ENCODE measurements at places on chromosomes 7 and 10. TPM values are rescaled to one million over a fixed set of nuclear protein-coding genes. Genes with fewer than 3 reads are reported as not detected.

EXOC4 gene
- 30.8 TPM for total RNA-seq

TEX36 gene
- not detected for total RNA-seq

MRC1 gene
- total RNA-seq, result 6.3 TPM

MOSPD3 gene
- 9.2 TPM for total RNA-seq

AKR1B15 gene
- total RNA-seq, result not detected

- no peak for DNase-seq
Measured at GRCh38 chr7:7705318-7705717, 13.1 kb downstream of the RPA3 start.

DNA sequence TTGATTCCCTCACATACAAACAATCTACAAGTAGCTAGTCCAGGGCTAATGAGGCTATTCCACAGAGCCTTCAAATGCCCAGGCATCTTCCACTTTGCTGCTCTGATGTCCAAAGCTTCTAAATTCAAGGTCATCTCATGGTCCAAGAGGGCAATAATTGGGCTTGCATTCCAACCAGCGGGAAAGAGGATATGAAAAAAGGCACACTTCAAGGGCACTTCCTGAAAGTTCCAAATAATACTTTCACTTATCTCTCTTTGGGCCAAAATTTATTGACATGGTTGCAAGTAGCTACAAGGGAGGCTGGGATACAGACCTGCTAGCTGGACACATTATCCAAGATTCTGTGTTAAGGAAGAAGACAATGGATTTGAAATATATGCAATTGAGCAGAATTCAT is 25.2 kb upstream of the APBB1IP start:
- no peak for DNase-seq

DNA sequence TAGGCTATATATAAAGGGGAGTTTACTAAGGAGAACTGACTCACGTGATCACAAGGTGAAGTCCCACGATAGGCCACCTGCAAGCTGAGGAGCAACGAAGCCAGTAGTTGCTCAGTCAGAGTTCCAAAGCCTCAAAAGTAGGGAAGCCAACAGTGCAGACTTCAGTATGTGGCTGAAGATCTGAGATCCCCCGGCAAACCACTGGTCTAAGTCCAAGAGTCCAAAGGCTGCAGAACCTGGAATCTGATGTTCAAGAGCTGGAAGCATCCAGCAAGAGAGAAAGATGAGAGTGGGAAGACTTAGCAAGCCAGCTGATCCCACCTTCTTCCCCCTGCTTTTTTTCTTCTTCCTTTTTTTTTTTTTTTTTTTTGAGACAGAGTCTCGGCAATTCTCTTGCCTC is 27.0 kb upstream of the GSDME start:
- DNase-seq, result no peak

DNA sequence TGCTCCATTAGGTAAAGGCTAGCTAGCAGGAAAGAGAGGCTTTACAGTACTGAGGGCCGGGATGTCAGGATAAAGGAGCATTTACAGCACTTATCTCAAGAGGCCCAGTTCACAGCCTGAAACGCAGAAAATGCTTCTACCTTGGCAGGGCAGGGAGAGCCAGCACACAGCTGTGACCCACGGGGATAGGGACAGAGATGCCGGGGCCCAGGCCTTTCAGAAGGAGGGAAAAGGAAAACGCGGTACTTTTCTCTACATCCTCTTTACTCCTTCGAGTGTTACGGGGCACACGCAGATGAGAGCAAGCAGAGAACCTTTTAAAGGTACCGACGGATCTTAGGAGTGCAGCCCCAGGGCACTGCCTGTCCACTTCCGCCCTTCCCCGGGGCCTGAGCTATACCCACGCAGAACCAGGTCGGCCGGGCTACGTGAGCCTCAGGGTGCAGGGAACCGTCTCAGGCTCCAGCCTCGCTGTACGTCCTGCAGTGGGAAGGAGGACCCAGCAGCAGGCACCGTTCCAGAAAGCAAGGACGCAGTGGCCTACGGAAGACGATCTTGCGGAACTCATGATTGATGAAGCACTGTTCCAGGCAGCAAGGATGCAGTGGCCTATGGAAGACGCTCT is 232.3 kb downstream of the ELFN1 start:
- DNase-seq, result no peak

DNA sequence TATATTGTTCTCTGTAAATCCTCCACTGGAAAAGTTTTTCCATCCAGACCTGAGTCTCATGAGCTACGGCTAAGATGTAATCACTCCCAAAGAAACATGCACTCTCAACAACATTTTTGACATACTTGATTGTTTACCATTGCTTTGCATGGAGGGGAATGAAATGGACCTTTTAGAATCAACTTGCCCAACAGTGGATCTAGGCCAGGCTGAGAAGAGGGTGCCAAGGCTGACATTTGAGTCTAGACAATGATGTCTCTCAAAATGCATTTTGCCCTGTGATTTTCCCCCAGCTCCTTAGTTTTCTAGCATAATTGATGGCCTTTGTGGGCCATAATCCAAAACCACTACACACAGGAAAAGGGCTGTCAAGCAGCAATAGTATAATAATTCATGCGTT is 297.9 kb upstream of the KLF6 start:
- no peak for DNase-seq

- no peak for DNase-seq
Measured at GRCh38 chr10:54614072-54614471, 187.0 kb downstream of the PCDH15 start.

GRCh38 chr7:51242007-51242691 is 74.5 kb downstream of the COBL start:
- no peak for DNase-seq

GRCh38 chr7:75957021-75957736 is 37.2 kb downstream of the TMEM120A start:
- no peak for DNase-seq

DNA sequence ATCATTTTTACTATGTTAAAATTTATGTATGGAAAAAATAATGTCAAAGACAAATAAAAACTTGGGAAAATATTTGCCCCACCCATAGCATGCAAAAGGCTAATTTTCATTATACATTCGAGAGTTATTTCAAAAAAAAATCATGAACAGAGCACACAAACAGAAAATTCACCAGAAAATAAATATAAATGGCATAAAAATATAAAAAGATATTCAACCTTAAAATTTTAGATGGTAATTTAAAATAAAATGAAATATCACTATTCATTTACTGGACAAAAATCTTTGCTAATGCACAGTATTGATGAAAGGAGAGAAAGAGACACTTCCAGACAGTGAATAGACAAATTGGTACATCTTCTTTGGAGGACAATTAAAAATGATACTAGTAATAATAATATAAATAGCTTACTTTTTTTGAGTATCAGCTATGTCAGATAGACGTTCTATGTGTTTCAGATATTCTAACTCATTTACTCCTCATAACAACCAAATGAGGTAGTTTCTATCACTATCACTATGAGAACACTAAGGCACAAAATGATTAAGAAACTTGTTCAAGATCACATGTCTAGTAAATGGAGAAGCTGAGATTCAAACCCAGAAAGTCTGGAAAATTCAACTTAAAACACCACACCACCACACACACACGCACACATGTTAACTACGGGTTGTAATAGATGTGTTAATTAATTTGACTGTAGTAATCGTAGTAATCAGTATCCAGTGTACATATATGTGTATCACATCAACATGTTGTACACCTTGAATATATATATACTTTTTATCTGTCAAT is 63.0 kb downstream of the CCDC71L start:
- DNase-seq, result no peak

- DNase-seq, result no peak
Measured at GRCh38 chr7:2711895-2712675, 24.1 kb downstream of the AMZ1 start.

DNA sequence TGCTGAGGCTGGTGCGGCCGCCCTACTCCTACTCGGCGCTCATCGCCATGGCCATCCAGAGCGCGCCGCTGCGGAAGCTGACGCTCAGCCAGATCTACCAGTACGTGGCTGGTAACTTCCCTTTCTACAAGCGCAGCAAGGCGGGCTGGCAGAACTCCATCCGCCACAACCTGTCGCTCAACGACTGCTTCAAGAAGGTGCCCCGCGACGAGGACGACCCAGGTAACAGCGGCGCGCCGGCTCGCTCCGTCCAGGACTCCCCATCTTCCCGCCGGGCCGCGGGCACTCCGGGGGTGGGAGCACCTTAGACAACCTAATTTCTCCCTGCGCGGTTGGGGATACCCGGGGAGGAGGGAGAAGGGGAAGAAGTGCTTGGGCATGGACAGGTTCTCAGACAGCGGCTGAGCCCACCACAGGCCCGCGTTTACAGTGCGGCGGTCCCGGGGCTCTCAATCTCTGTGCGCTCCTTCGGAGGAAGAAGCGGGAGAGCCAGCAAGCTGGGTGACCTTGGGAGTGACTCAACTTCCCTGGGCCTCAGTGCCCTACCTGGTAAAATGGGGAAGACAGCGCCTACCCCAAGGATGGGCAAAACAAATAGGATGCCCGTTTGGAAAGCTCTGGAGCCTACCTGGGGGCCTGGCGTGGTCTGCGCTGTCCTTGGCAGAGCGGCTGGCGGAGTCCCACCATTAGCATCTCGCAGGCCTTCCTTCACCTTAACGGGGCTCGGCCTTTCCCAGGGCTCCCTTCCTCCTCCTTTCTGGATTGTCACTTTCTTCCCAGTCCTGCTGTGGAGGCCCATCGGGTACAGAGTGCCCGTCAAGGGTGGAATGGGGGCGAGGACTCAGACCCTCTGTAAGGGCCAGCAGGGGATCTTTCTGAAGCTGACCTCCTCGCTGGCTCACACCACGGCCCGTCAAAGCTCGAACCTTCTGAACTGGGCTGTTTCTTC is 852 bp downstream of the FOXI2 start:
- DNase-seq, result no peak

DNA sequence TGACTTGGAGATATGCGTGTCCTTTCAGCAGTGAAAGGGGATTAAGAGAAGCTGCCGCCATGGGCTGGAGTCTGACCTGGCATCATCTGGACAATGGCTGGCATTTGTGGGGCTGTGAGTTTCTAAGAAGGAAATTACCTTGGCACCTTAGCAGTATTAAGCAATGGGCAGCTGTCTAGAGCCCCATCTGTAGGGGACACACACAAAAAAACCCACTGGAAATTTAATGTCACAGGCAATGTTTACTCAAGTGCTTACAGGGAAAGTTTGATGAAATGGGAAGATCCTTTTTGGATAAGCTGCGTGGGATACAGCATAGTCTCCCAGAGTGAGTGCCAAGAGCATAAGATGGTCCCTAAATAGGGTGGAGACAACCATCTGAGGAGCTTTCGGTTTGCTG is 25.0 kb downstream of the ADRA2A start:
- peak; percentile 43 for DNase-seq

- DNase-seq, result peak; percentile 82
Measured at GRCh38 chr7:73606801-73607691, 17.3 kb downstream of the MLXIPL start.

DNA sequence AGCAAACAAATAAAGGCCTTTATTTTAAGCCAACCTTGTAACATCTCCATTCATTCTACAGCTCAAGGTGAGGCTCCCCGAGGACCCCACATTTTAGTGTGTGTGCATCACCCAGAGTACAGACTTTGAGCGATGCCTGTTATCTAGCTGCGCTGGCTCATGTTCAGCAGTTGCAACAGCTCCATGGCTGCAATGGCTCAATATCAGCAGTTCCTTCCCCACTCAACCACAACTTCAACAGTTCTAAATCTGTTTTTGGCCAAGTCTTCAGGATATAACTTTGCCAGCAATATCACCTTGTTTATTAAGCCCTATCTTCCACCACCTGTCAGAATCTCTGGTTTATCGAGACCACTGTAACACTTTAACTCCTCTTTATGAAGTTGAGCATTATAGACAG is 95.8 kb downstream of the WNT2 start:
- no peak for DNase-seq

- DNase-seq, result no peak
Measured at GRCh38 chr7:158963771-158964241, 107.4 kb downstream of the DYNC2I1 start.

DNA sequence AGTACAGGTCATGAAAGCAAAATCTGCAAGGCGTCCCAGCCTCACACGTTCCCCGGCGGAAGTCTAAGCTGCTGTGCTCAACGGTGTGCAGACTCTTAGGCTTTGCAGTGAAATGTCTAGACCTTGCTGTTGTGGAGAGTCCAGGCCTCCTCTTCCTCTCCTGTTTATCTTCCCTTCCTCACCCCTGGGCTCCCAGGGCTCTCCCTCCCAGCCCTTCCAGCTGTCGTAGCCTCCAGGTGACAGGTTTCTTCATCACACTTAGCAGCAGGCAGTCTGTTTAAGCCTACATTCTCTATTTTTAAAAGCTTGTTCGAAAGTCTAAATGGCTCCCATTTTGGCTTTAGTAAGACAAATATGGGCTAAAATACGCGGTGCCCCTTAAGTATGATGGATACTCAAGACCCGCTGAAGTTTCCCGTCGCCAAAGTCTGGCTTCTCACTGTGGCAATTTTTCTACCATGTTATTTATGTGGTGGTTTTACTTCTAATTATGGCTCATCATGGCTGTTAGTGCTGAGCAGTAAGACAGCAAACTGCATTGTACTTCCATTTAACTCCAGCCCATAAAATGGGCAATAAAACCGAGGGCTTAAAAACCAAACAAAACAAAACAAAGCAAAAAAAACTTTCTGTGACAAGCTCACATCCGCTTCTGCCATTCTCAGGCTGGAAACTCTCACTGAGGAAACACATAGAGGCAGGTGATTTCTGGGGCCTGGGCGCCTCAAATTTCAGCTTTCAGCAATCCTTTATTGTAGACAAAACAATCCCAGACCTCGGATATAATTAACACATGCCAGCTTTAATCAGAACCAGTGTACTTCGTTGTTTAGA is 243.2 kb downstream of the SNX10 start:
- DNase-seq, result no peak

DNA sequence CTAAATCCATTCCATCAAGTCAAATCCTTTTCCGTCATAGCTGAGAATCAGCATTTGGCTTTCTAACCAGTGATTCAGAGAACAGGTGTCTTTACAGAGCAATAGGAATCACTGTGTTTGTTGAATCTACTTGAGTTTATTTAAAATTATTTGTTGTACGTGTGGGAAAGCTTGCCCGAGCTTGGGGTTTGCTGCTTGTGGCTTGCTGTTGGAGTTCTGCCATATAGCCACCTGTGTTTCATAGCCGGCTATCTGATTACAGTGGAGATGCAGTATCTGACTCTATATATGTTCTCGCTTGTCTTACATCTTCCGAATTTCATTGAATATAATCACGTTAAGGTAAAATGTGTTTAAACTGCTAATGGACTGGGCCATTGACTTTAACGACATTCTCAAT is 274.3 kb upstream of the MKI67 start:
- DNase-seq, result no peak

GRCh38 chr7:46679671-46680070 is 758.6 kb upstream of the IGFBP3 start:
- no peak for DNase-seq

GRCh38 chr10:124721330-124722045 is 22.7 kb downstream of the FAM53B start:
- no peak for DNase-seq

GRCh38 chr10:27699776-27700175 is 45.8 kb downstream of the MKX start:
- DNase-seq, result no peak

DNA sequence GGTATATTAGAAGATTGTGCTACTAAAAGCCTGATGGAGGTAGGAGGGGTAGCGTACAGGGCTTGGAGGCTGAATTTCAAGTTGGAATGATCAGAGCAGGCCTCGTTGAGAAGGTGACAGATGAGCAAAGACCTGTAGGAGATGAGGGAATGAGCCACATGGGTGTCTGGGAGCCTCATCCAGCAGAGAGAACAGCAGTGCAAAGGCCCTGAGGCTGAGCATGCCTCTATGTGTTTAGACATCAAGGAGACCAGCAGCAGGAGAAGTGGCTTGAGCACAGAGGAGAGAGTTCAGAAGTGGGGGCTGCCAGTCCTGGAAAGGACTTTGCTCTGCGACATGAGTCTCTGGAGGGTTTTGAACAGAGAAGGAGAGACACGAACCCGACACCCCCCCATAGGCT is 111.7 kb downstream of the TMEM130 start:
- DNase-seq, result no peak
